HCT116 (cell line): ENCODE measurements at places on chromosomes 5 and 9. TPM values are rescaled to one million over a fixed set of nuclear protein-coding genes. Genes with fewer than 3 reads are reported as not detected.

The PKN3 gene
- 37.9 TPM for total RNA-seq

The MARCOL gene
- total RNA-seq: not detected

DNA sequence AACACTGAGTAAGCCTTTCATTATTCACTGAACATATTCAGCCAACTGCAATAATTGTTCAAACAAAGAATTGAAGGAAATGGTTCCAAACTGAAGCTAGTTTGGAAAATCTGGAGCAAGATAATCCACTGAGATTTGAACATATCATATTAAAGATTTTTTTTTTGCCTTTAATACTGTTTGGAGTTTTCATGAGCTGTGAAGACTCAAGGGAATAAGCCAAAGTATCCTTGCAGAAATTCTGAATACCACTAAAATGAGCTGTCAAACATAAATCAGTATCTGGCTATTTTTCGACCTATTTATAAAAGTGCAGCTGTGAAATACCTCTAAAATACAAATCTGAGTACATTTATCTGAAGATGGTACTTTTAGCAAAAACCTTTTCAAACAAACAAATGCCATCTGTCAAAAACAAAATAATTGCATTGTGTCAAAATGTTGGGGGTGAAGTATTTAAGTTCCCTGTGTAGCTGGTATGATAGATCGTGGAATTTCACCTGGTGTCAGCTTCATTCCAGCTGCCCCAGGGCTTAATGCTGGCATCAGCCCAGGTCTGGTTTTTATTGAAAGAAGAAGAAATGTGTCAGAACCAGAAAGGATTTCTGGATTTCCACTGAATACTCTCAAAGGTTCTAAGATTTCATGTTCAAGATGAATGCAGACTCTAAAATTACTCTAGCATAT lies 149.0 kb upstream of the GRAMD2B start:
- DNase-seq: no peak

- DNase-seq: no peak
These were observed 11.4 kb upstream of the C5orf63 start for GRCh38 chr5:127084656-127085055.

- DNase-seq: no peak
These were observed 78.8 kb upstream of the STK32A start for GRCh38 chr5:147156012-147156411.

- DNase-seq: no peak
These were observed 546.1 kb downstream of the ZNF608 start for GRCh38 chr5:124200381-124200780.

DNA sequence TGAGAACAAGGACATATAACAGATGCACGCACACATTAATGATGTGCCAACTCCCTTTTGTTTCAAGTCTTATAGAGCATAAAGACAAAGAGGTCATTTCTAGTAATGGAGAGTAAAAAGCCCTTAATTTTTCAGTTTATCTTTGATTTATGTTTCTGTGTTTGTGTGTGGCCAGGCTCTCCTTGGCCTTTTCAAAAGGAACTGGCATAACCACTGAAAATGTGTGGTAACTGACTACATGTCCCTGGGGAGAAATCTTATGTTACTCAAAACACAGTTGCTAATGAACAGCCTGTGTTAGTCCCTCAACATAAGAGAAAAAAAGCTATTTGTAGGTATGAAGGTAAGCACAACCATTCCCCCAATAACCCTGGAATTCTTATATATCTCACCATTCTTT lies 47.6 kb upstream of the SHOC1 start:
- no peak for DNase-seq

DNA sequence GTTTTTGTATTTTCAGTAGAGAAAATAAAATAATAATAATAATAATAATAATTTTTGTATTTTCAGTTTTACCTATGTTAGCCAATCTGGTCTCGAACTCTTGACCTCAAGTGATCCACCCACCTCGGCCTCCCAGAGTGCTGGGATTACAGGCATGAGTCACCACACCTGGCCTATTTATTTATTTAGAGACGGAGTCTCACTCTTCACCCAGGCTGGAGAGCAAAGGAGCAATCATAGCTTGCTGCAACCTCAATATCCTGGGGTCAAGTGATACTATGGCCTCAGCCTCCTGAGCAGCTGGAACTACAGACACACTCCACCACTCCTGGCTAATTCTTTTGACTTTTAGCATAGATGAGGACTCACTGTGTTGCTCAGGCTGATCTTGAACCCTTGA lies 167.5 kb downstream of the TLE1 start:
- no peak for DNase-seq
